Chondrocyte (in vitro differentiated cells): ENCODE measurements at places on chromosomes 11 and 22. TPM values are rescaled to one million over a fixed set of nuclear protein-coding genes. Genes with fewer than 3 reads are reported as not detected.

DNA sequence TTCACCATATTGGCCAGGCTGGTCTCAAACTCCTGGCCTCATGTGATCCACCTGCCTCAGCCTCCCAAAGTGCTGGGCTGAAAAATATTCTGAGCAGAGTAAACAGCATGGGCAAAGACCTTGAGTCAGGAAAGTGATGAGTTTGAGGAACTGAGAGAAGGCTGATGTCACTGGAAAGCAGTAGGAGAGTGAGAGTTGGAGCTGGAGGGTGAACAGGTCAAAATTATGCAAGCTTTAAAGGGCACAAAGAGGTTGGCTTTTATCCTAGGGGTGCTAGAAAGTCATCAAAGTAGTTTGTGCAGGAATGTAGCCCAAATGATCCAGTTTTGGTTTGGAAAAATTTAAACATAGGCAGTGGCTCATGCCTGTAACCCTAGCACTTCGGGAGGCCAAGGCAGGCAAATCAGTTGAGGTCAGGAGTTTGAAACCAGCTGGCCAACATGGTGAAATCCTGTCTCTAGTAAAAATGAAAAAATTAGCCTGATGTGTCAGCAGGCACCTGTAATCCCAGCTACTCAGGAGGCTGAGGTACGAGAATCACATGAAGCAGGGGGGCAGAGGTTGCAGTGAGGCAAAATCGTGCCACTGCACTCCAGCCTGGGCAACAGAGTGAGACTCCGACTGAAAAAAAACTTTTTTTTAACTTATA, 44.7 kb upstream of the CXCR5 start:
- peaks cover 8% of the 10 kb centered on the region for H3K4me1 ChIP-seq
- H3K4me3 ChIP-seq = no peak overlapping the region
- H3K27ac ChIP-seq = no peak overlapping the region

GRCh38 chr22:50183141-50183971, 2.4 kb upstream of the TRABD start:
- no peak overlapping the region for H3K27ac ChIP-seq
- no peaks in the 10 kb centered on the region for H3K27me3 ChIP-seq
- no peak overlapping the region for H3K4me3 ChIP-seq
- peaks cover 13% of the 10 kb centered on the region for H3K4me1 ChIP-seq

TREH gene
- not detected in 3 replicates for total RNA-seq

- H3K4me1 ChIP-seq = peaks cover 10% of the 10 kb centered on the region
- H3K27me3 ChIP-seq = no peaks in the 10 kb centered on the region
- peaks cover 4% of the 10 kb centered on the region for H3K36me3 ChIP-seq
- no peak overlapping the region for H3K4me3 ChIP-seq
- no peak overlapping the region for H3K27ac ChIP-seq
- peak; percentile 74 for DNase-seq
Measured at GRCh38 chr22:25366876-25367466, 147.5 kb downstream of the CRYBB2 start.

DNA sequence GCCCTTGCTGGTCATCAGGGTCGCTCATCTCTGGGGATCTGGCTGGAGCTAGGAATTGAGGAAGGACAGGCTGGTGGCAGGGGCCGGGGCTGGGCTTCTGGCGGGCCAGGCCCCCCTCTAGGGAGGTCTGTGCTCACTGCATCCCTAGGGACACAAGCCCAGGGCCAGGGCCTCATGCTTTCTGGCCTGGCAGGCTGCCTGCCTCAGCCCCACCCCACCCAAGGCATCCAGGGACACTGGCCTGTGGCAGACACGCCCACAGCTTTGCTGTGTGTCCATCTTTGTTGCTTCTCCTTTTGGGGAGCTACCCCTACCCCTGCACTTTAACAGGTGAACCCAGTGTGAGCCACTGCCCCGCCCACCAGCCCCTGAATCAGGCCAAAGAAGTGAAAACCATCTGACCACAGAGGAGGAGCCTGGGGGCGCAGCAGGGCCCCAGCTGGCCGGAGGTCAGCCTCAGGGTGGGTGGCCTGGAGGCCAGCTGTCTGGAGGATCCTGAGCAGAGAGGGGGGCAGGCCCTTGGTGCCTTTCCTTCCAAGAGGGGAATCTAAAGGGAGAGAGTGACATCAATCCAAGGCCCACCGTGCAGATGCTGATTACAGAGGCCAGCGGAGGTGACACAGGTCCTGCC, 26.8 kb upstream of the CELSR1 start:
- DNase-seq = peak; percentile 43
- H3K27me3 ChIP-seq = no peaks in the 10 kb centered on the region
- H3K36me3 ChIP-seq = no peaks in the 10 kb centered on the region
- peaks cover 6% of the 10 kb centered on the region for H3K4me1 ChIP-seq
- no peak overlapping the region for H3K4me3 ChIP-seq

DNA sequence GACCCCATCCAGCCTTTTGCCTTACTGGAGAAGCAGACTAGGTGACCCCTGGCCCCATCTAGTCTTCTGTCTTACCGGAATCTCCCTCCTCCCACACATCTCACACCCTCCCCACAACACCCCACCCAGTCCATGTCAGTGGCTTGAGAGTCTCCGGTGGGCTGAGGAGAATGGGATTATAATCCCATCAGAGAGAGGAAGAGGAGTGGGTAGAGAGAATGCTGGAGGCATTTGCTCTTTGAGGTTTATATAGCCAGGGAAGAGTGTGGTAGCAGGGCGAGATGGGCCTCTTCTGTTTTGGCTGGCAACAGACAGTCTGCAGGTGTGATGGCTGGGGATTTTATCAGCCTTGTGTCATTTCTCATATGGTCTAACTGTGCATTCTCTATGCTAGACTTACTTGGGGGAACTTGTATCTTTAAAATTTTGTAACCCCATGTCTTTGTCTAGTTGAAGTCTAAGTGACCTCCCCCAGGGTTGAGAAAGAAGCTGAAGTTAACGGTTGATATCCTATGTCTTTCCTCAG, 50.3 kb downstream of the GRAMD1B start:
- H3K27me3 ChIP-seq = no peaks in the 10 kb centered on the region
- no peak for DNase-seq
- peaks cover 9% of the 10 kb centered on the region for H3K4me1 ChIP-seq
- no peaks in the 10 kb centered on the region for H3K36me3 ChIP-seq

- no peak overlapping the region for H3K4me3 ChIP-seq
- peaks cover 16% of the 10 kb centered on the region for H3K4me1 ChIP-seq
- H3K36me3 ChIP-seq = no peaks in the 10 kb centered on the region
- DNase-seq = no peak
- no peak overlapping the region for H3K27ac ChIP-seq
- no peaks in the 10 kb centered on the region for H3K27me3 ChIP-seq
Measured at GRCh38 chr11:131864228-131864627, 493.8 kb downstream of the NTM start.

DNA sequence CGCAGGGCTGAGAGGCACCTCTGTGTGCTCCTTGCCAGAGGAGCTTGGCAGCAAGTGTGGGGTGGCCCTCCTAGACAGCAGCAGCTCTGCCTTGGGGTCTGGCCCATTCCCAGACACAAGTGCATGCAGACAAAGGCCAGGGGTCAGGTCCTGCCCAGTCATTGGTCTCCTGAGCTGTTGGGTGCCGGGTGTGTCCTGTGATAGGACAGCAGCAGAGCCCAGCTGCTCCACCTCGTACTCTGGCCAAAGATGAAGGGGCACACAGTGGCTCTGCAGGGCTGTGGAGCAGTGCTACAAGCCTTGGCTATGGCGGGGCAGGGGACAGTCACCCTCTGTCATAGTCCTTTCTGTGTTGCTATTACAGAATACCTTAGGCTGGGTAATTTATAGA, 17.3 kb upstream of the OSBPL5 start:
- no peak for DNase-seq
- H3K27ac ChIP-seq = no peak overlapping the region
- peaks cover 12% of the 10 kb centered on the region for H3K4me1 ChIP-seq
- H3K36me3 ChIP-seq = no peaks in the 10 kb centered on the region
- no peak overlapping the region for H3K4me3 ChIP-seq
